ENCODE measurements at places on chromosomes 7 and 10.

DNA sequence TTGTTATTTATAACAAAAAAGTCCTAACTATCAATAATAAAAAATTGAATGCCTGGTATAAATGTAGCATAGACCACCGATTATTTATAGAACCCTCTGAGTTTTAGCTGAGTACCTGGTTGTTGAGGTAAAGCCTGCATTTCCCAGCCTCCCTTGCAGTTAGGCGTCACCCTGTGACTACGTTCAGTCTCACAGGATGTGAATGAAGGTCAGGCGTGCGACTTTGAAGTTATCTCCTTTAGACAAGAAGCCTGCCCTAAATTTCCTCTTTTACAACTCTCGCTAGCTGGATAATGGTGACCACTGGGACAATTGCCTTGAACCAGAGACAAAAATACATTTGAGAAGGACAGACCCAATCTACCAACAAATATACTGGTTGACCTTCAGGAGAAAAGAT lies 67.5 kb upstream of the TES start:
- no peak for DNase-seq

- no peak for DNase-seq
These were observed 187.2 kb downstream of the POU6F2 start for GRCh38 chr7:39164887-39165286.

DNA sequence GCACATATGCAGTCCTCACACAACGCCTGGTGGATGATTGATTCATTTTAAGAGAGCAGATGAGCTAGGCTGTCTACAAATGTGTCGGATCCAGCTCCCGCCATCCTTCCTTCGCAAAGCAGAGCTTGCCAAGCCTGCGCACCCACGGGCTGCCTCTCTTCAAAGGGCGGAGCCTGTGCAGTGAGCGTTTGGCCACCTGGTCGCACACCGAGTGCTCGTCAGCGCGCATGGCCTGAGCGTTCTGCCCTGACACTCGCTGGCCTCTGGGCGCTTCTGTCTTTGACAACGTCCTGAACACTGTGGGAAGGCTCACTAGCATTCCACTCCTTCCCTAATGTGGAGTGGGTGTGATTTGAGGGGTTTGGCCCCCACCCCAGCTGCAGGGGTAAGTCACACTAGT lies 47.1 kb upstream of the TMEM72 start:
- DNase-seq = no peak

- DNase-seq = no peak
These were observed 13.6 kb upstream of the DPYSL4 start for GRCh38 chr10:132173185-132173584.

- no peak for DNase-seq
These were observed 459 bp downstream of the SUGCT start for GRCh38 chr7:40135317-40135610.

GRCh38 chr7:133369130-133369529 lies 116.3 kb downstream of the EXOC4 start:
- DNase-seq = no peak

- DNase-seq = no peak
These were observed 35.7 kb downstream of the SEMA3E start for GRCh38 chr7:83613232-83613631.

DNA sequence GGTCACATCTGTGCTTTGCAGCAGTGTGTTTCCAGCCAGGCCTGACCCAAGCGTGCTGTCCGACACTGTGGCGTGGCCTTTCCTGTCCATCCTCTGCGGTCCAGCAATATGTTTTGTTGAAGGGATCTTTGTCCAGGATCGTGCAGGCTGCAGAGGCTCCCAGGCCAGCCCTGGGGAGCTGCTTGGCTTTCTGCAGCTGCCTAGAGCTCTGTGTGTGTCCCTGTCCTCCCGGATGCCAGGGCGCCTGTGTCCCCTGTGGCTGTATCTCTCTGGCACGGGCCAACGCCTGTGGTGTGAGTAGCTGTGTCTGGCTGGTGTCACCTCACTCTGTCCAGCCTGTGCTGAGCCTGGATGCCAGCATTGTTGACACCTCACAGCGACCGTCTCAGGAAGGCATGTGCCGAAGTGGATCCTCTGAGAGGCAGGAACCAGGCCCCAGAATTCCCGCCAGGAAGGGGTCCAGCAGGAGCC lies 94.5 kb downstream of the INPP5A start:
- DNase-seq = no peak

- no peak for DNase-seq
These were observed 63.6 kb upstream of the BMPER start for GRCh38 chr7:33841705-33842129.

- peak; percentile 99 for DNase-seq
These were observed 97.5 kb downstream of the UBE2H start for GRCh38 chr7:129855234-129855673.

GRCh38 chr7:67466109-67466508 lies 469.5 kb downstream of the TYW1 start:
- no peak for DNase-seq

DNA sequence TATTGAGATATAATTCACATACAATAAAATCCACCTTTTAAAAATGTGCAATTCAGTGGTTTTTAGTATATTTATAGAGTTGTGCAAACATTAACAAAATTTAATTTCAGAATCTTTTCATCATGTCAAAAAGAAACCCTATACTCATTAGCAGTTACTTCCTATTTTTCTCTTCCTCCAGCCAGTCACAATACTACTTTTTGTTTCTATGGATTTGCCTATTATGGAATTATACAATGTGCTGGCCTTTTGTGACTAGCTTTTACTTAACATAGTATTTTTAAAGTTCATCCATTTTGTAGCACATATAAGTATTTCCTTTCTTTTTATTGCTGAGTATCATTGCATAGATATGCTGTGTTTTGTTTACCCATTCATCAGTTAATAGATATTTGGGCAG lies 199.9 kb upstream of the IMMP2L start:
- no peak for DNase-seq

- peak; percentile 98 for DNase-seq
These were observed 66.3 kb upstream of the FRMD4A start for GRCh38 chr10:14397066-14397465.
